ENCODE measurements at places on chromosomes 6 and 20.
A peak's percentile ranks its signal among the peaks of the same experiment; 100 is the strongest.

GRCh38 chr6:135163440-135163738 is 17.7 kb upstream of the MYB start:
- peak; percentile 73 for DNase-seq

DNA sequence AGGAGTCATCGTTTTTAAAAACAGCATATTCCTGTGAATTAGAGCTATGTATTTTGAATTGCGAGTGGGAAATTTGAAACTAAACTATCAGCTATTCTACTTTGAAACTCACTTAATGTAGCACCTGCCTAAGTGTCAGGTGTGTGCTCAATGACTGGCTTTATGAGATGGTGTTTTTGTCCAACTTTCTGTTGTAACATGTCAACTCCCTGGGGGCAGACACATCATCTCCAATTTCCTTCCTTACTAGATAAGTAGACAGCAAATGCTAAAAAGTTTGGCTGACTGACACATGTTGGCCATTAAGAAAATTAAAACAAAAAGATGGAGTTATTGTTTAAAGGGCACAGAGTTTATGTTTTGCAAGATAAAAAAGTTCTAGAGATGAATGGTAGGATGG is 226.9 kb downstream of the TFAP2B start:
- DNase-seq = no peak

GRCh38 chr6:41796474-41796873 is 9.0 kb downstream of the TOMM6 start:
- DNase-seq = no peak

GRCh38 chr6:34462551-34462971 is 3.3 kb upstream of the PACSIN1 start:
- DNase-seq = no peak

GRCh38 chr20:15851576-15852215 is 721.6 kb downstream of the KIF16B start:
- no peak for DNase-seq

- no peak for DNase-seq
Observed at GRCh38 chr6:143140767-143141166, 80.1 kb downstream of the AIG1 start.

GRCh38 chr6:87731818-87732661 is 30.0 kb upstream of the AKIRIN2 start:
- DNase-seq = peak; percentile 62

GRCh38 chr6:162198076-162198475 is 529.5 kb downstream of the PRKN start:
- no peak for DNase-seq

- no peak for DNase-seq
Observed at GRCh38 chr6:71364889-71365542, 76.4 kb downstream of the OGFRL1 start.

DNA sequence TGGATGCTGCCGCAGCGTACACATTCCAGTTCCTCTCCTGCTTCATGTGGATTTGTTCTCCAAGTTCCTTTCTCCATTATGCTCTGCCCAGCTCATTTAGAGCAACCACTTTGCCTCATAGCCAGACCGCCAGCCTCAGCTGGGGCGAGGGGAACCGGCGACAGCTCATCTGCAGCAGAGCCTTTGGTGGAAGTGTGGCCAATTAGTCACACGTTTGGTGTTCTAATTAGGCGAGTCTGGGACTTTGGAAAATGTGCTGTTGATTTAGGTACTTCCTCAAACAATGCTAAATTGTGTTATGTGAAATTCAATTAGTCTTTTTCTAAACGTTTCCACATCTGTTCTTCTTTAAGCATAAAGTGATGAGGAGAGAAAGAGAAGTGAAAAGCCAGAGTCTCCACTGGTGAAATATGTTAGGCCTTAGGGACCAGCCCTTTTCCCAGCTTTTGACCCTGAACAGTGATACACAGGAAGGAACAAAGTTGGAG is 217.9 kb downstream of the TBX18 start:
- no peak for DNase-seq

DNA sequence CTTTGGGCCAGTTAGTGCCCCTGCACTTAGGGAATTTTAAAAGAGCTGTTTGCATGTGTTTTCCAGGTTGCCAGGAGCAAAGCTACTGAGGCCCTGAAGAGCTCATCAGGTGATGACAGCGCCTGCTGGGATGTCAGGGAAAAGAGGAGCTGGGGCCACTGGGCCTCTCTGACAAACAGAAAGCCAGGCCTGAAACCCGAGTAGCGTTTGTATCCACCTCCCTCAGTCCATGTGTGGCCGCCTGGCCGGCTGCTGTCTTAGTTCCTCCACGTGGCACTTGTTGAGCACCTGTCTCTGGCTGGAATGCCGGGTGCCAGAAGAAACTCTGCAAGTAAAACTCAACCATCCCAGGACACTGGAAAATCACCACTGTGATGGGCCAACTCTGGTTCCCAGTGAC is 601.2 kb downstream of the CDH26 start:
- no peak for DNase-seq

- no peak for DNase-seq
Observed at GRCh38 chr20:1937316-1937976, 42.2 kb downstream of the SIRPA start.

GRCh38 chr20:32522776-32523612 is 62.1 kb downstream of the NOL4L start:
- no peak for DNase-seq

DNA sequence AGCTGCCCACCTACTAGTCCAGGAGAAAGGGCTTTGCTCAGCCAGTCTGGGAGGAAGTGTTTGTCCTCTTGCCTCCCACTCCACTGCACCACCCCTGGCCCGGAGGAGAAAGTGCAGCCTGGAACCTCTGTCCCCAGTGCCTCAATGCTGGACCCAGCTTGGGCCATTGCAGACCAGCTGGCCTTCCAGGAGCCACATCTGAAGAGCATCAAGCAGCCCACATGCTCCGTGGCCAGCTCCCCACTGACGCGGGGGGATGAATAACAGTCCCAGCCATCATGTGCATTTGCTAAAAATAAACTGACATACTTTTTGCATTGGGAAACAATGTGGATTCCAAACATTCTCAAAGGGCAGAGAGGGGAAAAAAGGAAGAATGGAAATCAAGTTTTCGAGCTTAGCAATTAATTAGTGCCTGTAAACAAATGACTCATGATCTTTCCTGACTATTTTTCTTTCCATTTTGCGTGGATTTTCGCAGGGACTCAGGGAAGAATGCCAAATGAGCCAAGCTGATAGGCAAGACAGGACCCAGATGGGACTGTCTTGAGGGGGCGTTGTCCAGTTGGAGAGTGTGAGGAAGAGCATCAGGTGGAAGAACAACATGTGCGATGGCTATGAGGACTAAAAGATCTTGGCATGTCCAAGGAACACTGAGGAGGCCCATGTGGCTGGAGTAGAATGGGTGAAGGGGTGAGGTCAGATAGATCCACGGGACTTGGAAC is 34.1 kb downstream of the CEBPB start:
- no peak for DNase-seq
